Activated naive CD4-positive, alpha-beta T cell treated with anti-CD3 and anti-CD28 coated beads for 36 hours (primary cell): ENCODE measurements at places on chromosomes 16 and 17.

GRCh38 chr16:86663685-86664521 is 85.6 kb downstream of the FOXL1 start:
- DNase-seq, result peak; percentile 31

- DNase-seq, result no peak
Measured at GRCh38 chr17:81561494-81561885, 9.3 kb upstream of the FAAP100 start.

DNA sequence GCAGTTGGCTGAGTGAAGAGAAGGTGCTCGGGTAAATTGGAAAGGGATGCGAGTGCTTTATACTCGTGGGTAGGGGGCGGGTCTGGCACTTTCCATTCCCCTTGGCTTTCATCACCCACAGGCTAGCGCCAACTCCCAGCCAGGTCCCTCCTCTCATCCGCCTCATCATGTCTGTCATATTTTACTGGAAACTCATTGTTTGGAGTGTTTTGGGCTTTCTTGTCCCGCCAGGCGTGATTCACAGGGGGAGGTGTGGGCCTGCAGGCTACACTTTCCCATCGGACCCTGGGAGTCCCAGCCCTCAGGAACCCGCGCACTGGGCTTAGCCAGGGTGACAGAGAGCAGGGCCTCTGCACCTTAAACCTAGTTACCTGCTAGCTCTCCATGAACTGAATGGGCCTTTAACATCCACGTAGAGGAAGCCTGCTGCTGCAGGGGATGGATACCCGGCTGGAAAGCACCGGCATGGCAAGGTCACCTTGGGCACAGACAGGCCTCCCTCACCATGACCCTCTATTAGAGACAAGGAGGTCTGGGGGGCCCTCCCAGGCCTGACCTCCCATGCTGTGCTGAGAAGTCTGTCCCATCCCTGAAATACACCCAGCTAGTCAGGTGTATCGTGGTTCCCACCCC is at the start of gene KRT14:
TSS of gene KRT14 (minus strand) at position 33 of the 633 bp plus-strand sequence. CDS start 61 bp downstream, outside the sequence.
- DNase-seq, result no peak

DNA sequence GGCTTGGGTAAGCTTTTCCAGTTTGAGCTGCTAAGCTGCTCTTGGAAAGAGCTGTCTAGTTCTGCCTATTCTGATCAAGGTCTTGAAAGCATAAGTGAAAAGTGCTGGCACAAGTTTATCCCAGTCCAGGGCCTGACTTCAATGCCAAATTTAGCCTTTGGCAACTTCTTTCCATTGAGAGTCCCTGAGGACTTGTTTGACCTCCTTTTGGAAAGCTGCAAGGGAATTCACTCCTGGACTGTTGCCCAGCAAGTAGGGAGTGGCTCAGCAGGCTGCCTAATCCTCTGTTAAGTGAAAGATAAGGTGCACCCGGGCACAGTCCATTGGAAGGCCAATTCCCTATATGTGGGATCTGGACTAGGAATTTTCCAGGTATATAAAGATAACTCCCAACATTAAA is 16.0 kb upstream of the TANC2 start:
- no peak for DNase-seq

DNA sequence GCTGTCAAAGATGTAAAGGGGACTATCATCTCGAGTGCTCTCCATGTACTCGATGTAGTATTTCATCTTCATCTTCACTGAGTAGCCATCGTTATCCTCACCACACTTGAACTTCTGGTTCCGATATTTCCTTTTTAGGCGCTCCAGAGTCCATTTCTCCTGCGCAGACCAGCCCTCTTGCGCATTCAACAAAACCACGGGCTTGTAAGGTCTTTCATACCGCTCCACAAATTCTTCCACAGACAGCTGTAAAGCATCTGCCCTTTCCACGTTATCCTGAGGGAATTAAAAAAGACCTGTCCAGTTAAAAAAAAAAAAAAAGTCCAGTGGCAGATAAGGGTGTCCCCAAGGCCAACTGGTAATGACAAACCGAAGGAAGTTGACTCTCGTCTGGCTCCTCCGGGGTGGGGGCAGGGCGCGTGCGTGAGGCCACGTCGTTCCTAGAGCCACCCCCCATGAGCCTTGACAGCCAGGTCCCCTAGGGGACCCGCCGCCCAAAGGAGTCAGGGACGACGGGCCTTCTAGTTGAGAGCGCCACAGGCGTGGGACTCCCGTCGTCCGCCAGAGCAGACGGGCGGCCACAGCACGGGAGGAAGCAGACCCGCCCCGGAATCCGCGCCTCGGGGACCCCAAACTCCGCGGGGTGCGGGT is 701 bp downstream of the JMJD6 start:
- peak; percentile 81 for DNase-seq

- DNase-seq, result no peak
Measured at GRCh38 chr17:22268214-22268911, 576.0 kb downstream of the KCNJ18 start.

GRCh38 chr16:86424398-86424797 is 85.9 kb upstream of the FOXF1 start:
- DNase-seq, result no peak

GRCh38 chr16:26951950-26952349 is 114.8 kb upstream of the C16orf82 start:
- no peak for DNase-seq

- DNase-seq, result no peak
Measured at GRCh38 chr17:29561554-29562517, 5.0 kb downstream of the ABHD15 start.

- no peak for DNase-seq
Measured at GRCh38 chr16:75106351-75107274, 10.0 kb downstream of the LDHD start.

- DNase-seq, result no peak
Measured at GRCh38 chr16:19589771-19590302, 34.3 kb downstream of the VPS35L start.

GRCh38 chr17:80955671-80956280 is 35.9 kb upstream of the CHMP6 start:
- DNase-seq, result no peak

DNA sequence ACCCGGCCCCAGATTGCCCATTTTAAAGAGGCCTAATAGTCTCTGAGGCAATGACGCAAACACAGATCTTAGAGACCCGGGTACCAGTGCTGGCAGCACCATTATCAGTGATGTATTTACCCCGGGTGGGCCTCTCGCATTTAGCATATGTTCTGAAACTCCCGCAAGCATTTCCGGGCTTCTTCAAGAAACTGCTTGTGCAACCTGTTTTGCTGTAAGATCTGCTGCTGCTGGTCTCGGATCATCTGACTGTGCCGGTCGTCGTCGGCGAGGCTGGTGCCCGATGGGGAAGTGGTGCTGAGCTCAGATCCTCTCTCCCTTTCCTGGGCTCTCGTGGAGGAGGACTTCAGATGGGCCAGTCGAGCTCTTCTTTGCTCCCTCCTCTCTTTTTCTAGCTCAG is 12.5 kb downstream of the CEP295NL start:
- peak; percentile 82 for DNase-seq

DNA sequence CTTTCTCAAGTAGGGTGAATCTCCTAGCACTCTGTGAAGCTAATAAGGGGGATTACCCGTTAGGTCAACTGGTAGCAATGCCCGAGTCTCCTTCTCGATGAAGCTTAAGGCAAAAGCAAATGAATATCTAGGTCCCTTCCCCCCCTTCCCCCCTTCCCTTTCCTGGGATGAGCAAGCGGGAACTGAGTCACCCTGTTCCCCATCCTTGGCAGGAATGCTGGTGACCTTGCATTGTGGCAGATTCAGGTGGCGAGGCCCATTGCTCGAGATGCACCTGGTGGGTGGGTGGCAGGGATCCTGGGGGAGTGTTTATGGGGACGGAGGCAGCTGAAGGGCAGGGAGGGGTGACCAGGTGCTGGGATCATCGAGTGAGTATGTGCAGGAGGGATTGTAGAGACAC is 7.1 kb downstream of the NXPH3 start:
- DNase-seq, result no peak

DNA sequence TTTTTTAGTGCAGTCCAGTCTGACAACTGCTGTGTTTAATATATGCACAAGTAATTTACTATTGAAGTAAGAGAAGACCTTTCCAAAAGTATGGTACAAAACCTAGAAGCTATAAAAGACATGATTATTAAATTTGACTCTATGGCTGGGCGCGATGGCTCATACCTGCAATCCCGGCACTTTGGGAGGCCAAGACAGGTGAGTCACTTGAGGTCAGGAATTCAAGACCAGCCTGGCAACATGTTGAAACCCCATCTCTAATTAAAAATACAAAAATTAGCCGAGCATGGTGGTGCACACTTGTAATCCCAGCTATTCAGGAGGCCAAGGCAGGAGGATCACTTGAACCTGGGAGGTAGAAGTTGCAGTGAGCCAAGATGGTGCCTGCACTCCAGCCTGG is 41.4 kb upstream of the VWA3A start:
- DNase-seq, result no peak

DNA sequence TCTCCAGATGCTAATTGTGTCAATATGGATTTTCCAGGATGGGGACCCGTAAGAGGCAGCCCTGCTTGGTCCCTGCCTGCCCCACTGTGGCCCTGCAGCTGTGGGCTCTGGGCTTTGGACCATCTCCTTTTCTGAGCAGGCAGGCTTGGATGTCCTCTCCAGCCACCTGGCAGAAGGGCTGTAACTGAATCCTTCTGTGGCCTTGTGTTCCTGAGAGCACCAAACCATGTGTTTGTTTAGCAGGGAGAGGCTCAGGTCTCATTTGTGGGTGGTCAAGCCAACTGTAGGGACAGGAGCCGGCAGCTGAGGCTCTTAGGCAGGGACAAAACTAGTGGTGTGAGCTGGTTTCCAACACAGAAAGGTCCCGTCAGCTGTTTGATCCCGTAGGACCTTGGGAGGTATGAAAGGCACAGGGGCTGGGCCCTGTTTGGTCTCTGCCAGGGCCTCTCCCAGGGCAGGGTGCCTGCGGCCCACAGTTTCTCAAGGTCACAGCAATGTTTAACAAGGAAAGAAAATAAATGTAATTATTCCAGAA is 18.5 kb downstream of the SEC14L5 start:
- no peak for DNase-seq

DNA sequence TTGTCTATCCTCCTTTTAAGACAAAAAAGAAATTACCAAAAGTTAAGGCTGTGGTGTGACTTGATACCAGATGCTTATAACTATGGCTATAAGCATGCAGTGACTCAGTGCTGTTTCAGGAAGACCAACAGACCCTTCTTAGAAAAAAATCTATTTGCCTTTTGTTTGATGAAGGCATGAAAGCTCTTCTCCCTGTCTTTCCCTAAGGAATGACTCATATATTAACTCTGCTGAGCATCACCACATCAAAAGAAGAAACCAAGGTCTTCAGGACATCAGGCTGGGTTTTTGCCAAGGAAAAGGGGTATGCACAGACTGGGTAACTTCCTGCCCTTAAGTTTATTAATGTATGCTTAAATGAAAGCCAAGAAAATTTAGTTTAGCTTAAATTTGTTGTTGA is 47.1 kb downstream of the VMP1 start:
- DNase-seq, result peak; percentile 50

DNA sequence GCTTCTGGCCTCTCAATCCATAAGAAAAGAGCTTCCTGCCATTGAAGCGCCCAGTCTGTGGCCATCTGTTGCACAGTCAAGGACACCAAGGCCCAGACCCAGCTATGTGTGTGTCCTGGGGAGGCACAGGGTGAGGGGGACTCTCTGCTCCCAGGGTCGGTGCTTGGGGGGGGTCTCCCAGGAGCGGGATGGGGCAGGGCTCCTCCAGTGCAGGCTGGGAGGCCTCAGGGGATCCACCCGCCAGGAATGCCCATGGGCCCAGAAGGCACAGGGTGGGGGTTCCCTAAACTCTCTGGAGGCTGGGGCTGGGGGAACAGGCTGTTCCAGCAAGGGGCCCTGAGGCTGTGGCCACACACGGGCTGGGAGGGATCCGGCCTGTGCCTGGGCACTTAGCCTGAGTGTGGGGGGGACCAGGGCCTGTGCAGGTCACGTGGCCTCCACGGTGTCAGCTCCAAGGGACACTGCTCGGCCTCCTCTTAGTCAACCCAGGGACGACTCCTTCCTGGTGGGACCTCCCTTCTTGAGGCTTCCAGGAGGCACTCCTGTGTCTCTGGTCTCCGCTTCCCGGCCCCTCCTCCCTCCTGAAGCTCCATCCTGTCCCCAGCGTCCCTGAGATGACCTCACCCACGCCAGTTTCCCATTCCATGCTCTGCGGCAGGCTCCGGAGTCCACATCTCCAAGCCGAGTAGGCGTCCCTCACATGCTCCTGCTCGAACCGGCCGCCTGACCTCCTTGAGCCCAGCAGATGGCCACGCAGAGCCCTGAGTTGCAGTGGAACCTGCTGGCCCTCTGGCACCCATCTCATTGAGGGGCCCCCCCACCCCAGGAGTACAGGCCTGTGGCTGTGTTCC is 23.1 kb upstream of the BAHCC1 start:
- DNase-seq, result no peak

DNA sequence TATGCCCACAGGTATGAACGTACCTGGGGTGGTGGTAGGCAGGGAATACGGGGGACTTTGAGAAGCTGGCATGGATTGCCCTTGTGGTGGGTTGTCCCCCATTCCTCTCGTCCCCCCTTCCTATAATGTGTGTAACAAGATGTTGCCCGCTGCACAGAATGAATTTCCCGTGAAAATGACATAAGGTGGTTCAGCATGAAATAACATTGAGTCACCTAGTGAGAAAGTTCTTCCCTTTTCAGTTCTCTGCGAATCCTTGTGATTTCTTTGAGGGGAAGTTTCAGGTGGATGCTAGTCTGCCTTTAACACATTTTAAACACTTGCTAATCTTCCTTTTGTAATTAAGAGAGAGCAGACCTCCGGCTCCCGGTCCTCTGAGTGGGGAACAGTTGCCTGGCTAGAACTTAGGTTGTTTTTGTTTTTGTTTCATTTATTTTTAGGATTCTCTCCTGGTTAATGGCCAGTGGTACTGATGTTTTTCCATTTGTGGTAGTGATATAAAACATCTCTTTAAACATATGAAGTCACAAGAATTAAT is 58.9 kb downstream of the RAP1GAP2 start:
- no peak for DNase-seq

- DNase-seq, result no peak
Measured at GRCh38 chr16:22685459-22685830, 128.5 kb upstream of the HS3ST2 start.

DNA sequence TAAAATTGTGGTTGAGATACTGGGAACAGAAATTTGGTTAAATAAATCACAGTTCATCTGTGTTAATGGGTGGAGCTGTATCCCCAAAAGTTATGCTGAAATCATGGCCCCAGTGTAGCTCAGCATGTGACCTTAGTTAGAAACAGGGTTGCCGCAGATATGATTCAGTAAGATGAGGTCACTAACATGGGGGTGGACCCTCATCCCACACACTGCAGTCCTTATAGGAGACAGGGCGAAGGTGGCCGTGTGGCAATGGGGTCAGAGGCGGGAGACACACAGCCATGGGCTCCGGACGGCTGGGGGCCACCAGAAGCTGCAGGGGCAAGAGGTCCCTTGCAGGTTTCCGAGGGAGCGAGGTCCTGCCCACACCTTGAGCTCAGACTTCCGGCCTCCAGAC is 10.7 kb downstream of the GALNS start:
- DNase-seq, result no peak

GRCh38 chr17:60971515-60972369 is 294.1 kb downstream of the BCAS3 start:
- peak; percentile 69 for DNase-seq

GRCh38 chr17:55388842-55389241 is 32.8 kb downstream of the MMD start:
- DNase-seq, result no peak
